Heart right ventricle (tissue), 16 donors: ENCODE measurements at places on chromosomes 4 and X. TPM values are rescaled to one million over a fixed set of nuclear protein-coding genes. Genes with fewer than 3 reads are reported as not detected.

DNA sequence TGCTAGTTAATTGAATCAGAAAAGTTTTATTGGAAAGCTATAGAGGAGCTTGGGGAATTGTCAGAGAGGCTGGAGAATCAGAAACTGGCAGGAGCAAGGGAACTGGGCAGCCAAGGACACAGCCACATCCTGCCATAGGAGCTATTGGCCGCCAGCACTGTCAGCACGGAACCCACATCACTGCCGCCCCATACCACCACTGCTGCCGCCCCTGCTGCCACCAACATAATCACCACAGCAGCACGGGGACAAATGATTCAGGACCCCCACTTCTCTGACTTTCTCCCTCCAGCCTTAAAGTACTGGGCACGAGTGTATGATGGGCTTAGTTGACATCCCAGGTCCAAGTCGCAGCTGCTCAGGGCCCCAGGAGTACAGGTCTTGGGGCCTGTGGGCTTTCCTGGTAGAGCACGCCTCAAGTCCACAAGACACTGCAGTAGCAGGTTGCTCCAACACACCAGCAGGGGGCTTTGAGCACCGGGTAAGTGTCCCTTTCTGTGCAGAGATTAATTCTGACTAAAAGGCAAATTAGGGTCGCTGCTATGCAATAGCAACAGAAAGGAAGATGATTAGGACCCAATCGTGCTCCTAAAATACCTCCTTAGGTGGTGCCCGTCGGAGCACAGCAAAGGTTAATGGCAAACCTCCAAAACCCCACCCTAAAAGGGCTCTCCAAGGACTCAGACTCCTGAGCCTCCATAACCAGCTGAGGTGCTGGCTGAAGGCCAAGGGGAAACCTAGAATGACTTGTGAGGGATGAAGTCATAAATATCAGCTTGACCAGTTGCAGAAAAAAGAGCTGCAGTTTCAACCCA is 6.9 kb downstream of the PJA1 start:
- no peaks in the 10 kb centered on the region for H3K27me3 ChIP-seq
- peaks cover 13% of the 10 kb centered on the region for H3K36me3 ChIP-seq
- H3K27ac ChIP-seq = no peak overlapping the region
- peaks cover 10% of the 10 kb centered on the region for H3K4me1 ChIP-seq

DNA sequence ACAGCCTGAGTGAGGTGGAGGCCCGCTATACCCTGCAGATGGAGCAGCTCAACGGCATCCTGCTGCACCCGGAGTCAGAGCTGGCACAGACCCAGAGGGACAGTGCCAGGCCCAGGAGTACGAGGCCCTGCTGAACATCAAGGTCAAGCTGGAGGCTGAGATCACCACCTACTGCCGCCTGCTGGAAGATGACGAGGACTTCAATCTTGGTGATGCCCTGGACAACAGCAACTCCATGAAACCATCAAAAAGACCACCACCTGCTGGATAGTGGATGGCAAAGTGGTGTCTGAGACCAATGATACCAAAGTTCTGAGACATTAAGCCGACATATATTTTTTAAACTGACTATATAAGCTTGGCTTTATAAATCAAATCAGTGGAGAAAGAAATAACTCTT is 73.3 kb upstream of the HHIP start:
- no peak overlapping the region for H3K27ac ChIP-seq
- H3K4me3 ChIP-seq = no peak overlapping the region
- DNase-seq = no peak
- no peaks in the 10 kb centered on the region for H3K27me3 ChIP-seq

Gene GAGE12J
- not detected for total RNA-seq

Gene ANKRD50
- 7.2 TPM for total RNA-seq
